Esophagus squamous epithelium (tissue), 5 donors: ENCODE measurements at places on chromosomes 5 and 9.

GRCh38 chr5:15718421-15719179 is 218.6 kb downstream of the FBXL7 start:
- DNase-seq = no peak

DNA sequence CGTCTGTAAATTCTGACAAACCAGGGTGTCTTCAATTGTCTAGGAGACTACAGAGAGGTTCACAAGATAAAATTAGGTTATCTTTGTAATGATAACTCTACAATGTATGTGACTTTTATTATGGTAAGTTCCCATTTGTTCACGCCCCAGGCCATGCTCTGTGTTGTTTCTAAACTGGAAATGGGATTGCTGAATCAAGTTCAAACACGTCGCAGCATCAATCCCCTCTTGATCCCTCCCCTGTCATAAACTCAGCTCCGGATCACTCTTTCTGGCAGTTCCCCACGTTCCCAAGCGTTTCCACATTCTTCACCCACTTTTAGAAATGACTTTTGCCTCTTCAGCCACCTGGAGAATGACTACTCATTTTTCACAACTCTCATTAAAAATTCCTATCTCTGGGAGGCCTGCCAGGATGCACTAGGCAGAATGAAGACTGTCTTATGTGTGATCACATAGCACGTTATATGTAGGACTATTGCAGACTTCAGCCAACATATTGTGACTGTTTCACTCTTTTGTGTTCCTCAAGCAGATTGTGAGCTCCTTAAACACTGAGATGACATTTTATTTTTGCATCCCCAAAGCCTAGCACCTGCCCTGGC is 1124.2 kb upstream of the WWC1 start:
- DNase-seq = no peak

DNA sequence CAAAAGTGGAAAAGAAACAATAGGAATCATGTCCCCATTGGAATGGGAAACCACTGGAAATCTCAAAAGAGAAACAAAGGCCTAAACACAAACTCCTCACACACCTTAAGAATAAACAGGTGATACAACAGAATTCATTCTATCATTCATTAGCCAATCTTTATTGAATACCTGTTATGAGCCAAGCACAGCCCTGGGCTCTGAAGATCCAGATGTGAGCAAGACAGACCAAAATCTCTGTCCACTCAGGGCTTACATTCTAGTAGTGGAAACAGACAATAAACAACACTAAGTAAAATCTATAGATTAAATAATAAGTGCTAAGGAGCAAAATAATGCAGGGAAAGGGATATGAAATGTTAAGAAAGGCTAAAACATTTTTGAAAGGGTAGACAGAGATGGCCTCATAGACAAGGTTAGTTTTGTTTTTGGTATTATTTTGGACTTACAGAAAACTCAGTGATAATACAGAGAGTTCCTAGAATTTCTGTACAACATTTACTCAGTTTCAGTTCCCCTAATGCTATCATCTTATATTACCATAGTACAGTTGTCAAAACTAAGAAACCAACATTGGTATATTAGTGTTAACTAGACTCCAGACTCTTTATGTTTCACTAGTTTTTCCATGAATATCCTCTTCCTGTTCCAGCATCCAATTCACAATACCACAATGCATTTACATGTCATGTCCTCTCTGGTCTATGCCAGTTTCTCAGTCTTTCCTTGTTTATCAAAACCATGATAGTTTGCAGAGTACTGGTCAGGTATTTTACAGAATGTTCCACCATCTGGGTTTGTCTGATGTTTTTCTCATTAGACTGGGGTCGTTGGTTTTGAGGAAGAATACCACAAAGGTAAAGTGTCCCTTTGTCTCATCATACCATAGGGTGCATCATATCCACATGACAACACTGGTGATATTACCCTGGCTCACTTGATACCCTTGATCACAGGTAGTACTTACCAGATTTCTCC is 103.7 kb downstream of the SIL1 start:
- no peak for DNase-seq

DNA sequence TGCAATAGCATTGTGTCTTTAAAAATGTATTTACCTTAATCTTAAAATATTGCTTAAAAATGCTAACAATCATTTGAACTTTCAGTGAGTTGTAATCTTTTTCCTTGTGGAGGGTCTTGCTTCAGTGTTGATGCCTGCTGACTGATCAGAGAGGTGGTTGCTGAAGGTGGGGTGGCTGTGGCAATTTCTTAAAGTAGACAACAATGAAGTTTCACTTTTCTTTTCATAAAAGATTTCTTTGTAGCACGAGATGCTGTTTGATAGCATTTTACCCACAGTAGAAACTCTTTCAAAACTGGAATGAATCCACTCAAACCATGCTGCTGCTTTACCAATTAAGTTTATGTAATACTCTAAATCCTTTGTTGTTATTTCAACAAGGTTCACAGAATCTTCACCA is 50.8 kb downstream of the NR3C1 start:
- DNase-seq = no peak

DNA sequence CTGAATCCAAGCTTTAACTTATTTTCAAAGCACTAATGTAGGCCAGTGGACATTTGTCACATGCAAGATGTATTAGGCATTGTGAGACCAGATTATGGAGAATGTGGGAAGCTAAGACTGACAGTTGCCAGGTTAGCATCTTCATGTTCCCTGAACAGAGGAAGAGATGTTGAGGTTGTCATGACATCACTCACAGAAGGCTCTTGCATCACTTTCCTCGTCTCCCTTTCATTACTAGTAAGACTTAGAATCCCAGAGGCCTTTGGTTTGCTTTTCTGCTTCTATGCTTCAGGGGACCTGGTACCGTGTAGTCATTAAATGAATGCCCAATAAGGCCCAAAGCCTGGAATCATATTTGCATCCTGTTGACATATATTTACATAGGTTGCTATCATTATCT is 76.4 kb upstream of the RPS23 start:
- no peak for DNase-seq

- no peak for DNase-seq
Observed at GRCh38 chr5:116525674-116526073, 48.9 kb downstream of the SEMA6A start.

GRCh38 chr5:42121401-42121800 is 196.3 kb downstream of the FBXO4 start:
- DNase-seq = no peak

- no peak for DNase-seq
Observed at GRCh38 chr5:157311595-157311994, 45.7 kb downstream of the CYFIP2 start.

DNA sequence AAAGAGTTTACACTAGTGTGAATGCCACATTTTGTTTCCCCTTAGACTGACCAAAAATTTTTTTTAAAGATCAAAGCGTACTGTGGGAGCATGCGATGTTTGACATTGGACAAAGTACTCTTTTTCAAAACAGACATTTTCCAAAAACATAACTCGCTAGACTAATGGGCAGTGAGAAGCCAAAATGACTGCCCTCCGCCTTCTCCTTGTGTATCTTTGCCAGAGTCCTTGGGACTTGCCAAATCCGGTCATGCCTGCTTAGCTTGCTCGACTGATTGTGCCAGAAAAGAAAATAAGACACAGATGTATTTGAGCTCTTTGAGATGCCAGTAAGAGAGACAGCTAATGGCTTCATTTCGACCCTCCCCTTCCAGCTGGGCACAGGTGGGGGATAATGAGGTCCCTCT is 157.5 kb downstream of the MAPKAP1 start:
- no peak for DNase-seq

GRCh38 chr9:125131778-125132177 is 11.6 kb downstream of the SCAI start:
- no peak for DNase-seq

GRCh38 chr5:14156650-14157492 is 13.7 kb downstream of the TRIO start:
- DNase-seq = no peak
